ENCODE measurements at places on chromosomes 6 and 20.

DNA sequence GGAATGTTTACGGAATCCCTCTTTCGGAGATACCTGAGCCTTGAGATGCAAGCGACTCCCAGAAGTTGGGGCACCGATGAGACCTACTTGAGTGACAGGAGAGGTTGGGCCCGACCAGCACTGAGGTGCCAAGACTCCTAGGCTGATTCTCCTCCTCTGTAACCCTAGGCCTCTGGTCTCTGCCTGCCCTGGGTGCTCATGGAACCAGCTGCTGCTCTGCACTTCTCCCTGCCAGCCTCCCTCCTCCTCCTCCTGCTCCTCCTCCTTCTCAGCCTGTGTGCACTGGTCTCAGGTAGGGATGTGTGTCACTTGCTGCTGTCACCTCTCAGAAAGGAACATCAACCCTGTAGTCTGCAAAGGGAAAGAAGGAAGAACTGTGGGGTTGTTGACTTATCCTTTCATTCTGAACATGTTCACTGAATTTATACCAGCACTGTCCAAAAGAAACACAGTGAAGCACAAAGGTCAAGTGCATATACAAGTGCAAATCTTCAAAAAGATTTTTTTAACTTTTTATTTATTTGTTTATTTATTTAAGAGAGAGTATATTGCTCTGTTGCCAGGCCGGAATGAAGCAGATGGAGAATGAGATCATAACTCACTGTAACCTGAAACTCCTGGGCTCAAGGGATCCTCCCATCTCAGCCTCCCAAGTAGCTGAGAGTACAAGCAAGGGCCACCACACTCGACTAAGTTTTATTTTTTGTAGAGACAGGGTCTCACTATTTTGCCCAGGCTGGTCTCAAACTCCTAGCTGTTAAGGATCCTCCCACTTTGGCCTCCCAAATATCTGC lies 913 bp downstream of the BTN2A2 start:
- peak; percentile 57 for DNase-seq

GRCh38 chr6:131736811-131737210 lies 26.0 kb upstream of the CTAGE9 start:
- DNase-seq, result no peak

DNA sequence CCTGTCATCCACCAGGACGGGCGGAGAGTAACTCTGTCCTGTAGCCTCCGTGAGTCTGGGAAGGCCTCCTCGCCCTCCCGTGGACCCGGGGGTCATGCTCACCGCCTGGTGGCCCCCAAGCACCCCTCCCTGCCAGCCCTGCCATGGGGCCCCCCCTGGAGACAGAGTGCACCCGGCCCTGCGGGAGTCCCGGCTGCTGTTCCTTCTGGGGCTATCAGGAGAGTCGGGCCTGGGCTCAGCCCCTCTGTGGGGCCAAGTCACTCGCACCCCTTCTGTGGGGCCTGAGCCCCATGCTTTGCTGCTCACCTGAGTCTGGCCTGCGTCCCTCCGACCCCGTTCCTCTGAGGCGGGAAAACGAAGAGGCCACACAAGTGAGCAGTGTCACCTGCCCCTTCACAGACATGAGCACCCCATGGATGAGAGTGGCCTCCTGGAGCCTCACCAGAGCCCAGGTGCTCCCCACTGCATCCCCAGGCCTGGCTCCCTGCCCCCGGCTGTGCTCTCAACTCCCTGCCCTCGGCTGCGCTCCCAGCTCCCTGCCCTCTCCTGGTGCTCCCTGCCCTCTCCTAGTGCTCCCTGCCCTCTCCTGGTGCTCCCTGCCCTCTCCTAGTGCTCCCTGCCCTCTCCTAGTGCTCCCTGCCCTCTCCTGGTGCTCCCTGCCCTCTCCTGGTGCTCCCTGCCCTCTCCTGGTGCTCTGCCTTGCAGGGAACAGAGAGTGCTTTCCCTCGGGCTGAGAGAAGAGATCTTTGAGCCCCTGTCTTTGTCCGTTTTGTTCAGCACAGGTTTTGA lies 4.6 kb upstream of the CHRNA4 start:
- no peak for DNase-seq

DNA sequence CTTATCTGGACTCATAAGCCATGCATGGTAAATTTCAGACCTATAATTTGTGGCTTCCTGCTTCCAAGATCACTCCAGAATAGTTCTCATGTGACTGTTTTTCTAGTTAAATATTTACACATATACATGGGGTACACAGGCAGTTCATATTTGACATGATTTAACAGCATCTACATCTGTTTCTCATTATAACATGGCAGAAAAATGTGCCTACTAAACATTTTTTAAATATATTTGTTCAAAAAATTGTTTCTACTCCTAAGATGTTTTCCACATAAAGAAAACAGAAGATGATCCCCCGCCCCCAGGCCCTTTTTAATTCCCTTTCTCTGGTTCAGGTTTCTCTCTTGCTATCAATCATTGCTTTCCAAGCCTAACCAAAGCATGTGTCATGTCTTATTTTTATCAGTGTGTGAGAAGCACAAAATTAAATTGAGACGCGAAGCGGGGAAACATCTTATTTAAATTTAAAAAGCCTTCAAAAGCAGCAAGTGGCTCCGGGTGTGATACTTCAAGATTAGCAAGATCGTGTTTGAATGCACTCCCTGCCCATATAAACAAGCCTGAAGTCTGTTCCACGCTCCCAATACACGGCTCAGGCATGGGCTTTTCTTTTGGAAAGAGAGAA lies 37.3 kb downstream of the IPCEF1 start:
- DNase-seq, result no peak

GRCh38 chr20:23203951-23204730 lies 118.0 kb upstream of the CD93 start:
- no peak for DNase-seq

- peak; percentile 76 for DNase-seq
Observed at GRCh38 chr6:108167449-108168089, 1.7 kb downstream of the NR2E1 start.

- no peak for DNase-seq
Observed at GRCh38 chr20:33490023-33490933, at the start of gene CBFA2T2. TSS of gene CBFA2T2 (plus strand) at chr20:33490096. CDS start at chr20:33490268, 172 bp downstream.

DNA sequence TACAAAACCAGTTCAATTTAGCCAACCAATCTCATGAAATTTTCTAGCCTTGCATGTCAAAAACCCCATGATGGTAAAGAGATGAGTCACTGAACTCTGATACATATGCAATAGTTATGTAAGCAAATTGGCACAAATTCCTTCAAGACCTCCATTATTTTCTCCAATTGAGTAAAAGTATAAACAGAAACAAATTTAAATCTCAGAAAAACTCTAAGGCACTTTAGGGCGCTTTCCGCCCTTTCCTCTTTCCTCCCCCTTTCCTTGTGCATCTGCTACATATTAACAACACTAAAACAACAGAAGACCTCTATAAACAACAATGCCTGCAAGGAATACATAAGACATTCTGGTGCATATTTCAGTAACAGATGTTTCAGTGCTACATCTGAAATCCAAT lies 48.5 kb downstream of the KIF13A start:
- DNase-seq, result no peak

- DNase-seq, result no peak
Observed at GRCh38 chr20:47178277-47178676, 178.2 kb downstream of the ZMYND8 start.

GRCh38 chr6:97626671-97627441 lies 343.8 kb upstream of the MMS22L start:
- no peak for DNase-seq

DNA sequence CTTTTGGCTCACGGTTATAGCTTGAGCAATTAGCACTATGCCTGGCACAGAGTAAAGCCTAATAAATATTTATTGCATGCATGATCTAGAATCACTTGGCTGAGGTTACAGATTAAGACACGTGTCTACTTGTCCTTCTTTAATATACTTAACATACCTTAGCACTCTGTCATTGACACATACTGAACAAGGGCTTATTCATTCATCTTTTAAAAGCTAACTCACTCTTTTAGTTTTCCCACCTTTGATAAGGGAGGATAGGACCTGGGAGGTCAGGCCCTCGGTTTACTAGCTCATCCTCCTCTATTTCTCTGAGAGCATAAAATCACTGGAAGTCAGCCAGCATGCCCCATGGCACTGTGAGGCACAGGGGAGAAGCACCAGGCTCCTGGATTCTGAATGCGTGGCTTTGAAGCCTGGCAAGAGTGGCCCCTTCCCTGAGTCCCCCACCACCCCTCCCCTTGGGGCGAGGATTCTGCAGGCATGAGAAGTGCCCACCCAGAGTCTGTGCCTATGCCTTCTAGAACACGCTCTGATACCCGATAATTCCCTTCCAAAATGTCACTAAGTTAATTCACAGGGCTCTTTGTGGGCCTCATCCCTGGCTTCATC lies 11.2 kb downstream of the ZCCHC3 start:
- DNase-seq, result no peak

DNA sequence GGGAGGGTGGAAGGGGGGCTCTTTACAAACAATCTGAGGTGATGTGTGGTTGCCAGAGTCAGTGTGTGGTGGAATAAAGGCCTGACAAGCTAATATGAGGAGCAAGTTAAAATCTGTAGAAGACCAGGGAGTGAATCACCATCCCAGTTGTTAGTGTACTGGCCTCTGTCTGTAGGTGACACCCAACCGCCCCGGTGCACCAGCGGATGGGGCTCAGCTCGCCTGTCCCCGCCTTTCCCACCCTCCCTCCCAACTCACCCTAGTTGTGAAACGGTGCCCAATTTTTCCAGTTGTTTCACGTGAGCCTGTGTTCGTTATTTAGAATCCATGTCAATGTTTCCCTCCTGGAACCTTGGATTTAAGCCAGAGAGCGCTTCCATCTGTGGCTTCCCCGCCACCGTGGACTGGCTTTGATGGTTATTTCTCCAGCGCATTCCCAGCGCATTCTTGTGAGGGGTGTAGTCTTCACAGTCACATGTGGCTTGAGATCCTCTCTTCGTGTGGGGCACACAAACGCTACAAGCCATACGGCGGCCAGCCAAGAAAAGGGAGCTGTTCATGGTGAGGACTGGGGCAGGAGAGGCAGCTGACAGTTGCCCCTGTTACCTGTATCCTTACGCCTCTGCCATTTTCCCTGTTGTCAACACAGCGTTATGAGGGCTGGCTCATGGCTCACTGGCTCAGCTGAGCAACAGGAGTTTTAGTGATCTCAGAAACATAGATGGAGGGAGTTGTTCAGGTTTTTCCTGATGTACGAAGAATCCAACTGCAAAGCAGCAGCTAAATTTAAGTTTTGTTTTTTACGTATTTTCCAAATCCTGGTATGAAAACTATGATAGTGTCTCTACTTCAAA lies 137.6 kb downstream of the ZDHHC14 start:
- no peak for DNase-seq

GRCh38 chr6:85252552-85252951 lies 197.3 kb upstream of the NT5E start:
- no peak for DNase-seq

DNA sequence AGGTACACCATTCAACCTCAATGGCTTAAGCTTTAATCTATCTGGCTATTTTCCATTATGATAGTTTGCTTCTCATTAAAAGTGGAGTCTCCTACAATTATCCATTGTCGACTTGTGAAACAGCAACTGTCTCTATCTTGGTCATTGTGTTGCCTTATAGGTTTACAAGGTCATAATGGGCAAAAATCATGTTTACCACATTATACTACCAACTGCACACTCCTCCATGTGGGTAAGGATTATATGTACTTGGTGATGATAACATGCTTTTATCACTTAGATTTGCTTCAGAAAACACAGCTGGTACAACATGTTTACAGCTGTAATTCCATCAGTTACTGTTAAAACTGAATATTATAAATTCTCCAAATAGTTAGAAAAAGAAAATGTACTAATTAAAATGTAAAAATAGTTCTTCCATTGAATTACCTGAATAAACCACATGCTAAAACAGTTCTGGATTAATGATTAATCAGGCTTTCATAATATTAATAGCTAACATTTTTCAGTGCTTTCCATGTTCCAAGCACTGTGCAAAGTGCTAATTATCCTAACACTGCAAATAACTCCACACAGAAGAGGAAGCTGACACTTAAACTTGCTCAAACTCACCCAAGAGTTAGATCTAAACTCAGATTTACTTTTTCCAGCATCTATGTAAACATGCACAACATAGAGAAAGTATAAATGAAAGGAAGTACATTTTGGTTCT lies 96.7 kb downstream of the OGFRL1 start:
- DNase-seq, result no peak

DNA sequence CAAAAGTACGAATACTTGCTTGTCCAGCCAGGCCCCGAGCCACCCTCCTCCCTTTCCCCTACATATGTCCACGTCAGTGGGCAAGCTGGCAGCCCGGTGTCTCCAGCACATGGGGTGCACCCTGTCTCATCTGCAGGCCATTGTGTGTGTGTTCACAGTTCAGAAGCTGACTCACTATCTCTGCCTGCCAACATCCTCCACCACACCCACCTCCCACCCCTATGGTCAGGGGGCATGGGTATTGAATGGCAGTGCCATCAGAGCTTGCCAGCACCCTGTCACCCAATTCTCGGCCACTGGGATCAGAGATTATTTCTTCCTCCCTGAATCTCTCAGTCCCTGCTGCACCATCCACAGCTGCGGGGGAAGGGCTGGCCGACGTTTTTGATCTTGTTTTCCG lies 195.7 kb downstream of the FARS2 start:
- no peak for DNase-seq

- no peak for DNase-seq
Observed at GRCh38 chr20:46356195-46357029, 48.1 kb upstream of the CDH22 start.

GRCh38 chr6:169386411-169387057 lies 132.9 kb upstream of the THBS2 start:
- DNase-seq, result no peak

DNA sequence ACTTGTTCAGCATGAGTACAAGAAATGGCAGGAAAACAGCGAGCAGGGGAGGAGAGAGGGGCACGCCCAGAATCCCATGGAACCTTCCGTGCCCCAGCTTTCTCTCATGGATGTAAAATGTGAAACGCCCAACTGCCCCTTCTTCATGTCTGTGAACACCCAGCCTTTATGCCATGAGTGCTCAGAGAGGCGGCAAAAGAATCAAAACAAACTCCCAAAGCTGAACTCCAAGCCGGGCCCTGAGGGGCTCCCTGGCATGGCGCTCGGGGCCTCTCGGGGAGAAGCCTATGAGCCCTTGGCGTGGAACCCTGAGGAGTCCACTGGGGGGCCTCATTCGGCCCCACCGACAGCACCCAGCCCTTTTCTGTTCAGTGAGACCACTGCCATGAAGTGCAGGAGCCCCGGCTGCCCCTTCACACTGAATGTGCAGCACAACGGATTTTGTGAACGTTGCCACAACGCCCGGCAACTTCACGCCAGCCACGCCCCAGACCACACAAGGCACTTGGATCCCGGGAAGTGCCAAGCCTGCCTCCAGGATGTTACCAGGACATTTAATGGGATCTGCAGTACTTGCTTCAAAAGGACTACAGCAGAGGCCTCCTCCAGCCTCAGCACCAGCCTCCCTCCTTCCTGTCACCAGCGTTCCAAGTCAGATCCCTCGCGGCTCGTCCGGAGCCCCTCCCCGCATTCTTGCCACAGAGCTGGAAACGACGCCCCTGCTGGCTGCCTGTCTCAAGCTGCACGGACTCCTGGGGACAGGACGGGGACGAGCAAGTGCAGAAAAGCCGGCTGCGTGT lies 11.6 kb downstream of the TNFAIP3 start:
- peak; percentile 84 for DNase-seq

DNA sequence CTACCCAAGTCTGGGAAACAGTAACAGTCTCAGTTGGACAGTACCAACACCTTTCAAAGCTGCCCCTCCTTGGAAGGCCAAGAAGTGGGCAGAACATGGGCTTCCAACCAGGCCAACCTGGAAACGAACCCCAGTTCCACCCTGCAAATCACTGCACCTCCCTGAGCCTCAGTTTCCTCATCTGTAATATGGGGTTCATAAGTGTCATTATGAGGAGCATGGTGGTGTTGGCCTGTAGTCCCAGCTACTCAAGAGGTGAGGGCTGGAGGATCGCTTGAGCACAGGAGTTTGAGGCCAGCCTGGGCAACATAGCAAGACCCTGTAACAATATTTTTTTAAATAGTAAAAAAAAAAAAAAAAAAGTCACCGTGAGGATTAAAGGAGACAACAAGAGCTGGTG lies 34.5 kb downstream of the C20orf203 start:
- no peak for DNase-seq

Measured in H1 (cell line).